ENCODE measurements at places on chromosomes 1 and 21.

DNA sequence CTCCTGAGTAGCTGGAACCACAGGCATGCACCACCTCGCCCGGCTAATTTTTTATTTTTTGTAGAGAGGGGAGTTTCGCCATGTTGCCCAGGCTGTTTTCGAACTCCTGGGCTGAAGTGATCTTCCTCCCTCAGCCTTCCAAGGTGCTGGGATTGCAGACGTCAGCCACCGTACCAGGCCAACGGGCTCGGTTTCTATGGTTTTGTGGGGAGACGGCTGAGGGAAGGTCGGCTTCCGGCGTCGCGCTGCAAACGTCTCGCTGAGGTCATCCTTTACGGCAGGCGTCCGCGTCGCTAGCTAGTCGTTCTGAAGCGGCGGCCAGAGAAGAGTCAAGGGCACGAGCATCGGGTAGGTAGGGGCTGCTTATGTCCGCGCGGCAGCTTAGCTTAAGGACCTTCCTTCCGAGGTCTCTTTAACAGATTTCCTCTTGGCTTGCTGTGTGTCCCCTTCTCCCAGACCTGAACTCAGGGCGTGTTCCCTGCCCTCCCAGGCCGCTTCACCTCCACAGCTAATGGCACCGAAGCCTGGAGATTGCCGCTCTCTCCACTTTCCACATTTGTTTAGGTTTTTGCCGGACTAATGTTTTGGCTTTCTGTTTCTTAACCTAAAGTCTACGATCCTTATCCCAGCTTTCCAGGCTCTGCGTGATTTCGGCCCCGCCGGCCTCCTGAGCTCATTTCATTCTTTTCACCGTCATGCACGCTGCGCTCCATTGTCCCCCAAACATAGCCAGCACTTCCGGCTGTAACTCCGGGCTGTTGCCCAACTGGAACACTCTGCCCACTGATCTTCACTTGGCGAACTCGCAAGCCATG is at the start of gene NDUFS5:
Gene NDUFS5, plus strand, starts transcription at position 300 of the 815 bp plus-strand sequence. CDS start 2,375 bp downstream, outside the sequence.
- DNase-seq: peak; percentile 92

DNA sequence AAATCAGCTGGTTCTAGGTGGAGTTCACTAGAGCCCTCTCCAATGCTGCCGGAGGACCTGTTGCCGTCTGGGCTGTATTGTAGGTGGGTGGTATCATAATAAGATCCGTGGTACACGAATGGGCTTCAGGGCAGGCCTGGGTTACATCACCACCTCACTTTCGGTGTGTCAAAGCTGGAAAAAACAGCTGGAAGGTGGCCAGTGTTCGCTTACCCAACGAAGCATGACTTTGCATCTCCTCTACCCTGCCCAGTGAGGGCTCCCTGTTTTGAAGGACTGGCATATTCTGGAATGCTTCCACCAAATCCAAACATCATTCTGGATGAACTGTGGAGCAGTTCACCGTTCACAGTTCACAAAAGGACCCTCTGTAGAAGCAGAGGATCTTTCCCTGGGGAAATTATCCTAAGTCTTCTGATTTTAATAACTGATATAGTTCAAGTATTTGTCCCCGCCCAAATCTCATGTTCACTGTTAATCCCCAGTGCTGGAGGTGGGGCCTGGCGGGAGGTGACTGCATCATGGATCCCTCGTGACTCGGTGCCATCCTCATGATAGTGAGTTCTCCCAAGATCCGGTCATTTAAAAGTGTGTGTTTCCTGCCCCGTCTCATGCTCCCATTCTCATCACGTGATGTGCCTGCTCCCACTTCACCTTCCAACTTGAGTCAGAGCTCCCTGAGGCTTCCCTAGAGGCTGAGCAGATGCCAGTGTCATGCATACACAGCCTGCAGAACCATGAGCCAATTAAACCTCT is 429.0 kb downstream of the KIF26B start:
- no peak for DNase-seq

- no peak for DNase-seq
These were observed 73.9 kb downstream of the ODF2L start for GRCh38 chr1:86322241-86322640.

DNA sequence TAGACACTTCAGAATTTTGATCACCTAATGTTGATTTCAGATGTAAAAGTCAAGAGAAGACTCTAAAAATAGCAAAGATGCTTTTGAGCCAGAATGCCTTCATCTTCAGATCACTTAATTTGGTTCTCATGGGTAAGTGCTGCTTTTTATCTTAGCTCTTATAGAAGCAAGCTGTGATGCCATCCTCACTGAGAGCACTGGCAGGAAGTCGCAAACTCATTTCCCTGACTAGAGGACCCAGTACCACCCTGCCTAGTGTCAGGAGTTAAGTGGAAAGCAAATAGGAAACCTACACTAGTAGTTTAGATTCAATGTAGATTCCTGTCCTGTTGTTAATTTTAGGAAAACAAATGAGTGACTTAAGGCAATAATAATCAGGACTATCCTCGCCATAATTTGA is 12.1 kb downstream of the IFNAR2 start:
- DNase-seq: no peak

DNA sequence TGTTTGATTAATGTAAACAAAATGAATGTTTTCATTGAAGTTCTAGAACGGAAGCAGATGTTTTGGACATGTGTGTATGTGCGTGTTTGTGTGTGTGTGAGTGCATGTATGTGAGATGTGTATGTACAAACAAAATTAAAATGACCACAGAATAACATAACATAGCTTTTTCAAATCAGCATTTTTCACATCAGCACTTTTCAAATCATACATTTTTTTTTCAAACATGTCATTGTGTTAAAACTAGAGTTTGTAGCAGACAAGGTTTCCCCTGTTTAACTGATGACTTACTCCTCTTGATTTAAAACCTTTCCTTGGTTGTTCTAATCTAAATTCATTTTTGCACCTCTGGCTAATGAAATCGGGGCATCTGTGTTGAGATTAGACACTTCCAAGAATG is 35.6 kb upstream of the ZNHIT6 start:
- no peak for DNase-seq

DNA sequence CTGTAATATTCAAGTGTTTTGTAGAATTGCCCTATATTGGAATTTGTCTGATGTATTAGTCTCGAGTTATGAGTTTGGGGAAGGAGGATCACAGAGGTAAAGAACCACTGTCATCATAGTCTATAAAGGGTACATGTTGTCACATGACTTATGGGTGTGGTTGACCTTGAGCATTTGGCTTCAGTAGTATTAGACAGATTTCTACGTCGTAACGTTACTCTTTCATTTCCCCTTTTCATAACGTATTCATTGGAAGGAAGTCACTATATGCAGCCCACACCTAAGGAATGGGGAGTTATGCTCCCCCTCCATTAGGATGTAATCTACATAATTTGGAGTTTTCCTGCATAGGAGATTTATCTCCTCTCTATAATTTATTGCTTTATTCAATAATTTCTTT is 110.1 kb upstream of the VAV3 start:
- no peak for DNase-seq

DNA sequence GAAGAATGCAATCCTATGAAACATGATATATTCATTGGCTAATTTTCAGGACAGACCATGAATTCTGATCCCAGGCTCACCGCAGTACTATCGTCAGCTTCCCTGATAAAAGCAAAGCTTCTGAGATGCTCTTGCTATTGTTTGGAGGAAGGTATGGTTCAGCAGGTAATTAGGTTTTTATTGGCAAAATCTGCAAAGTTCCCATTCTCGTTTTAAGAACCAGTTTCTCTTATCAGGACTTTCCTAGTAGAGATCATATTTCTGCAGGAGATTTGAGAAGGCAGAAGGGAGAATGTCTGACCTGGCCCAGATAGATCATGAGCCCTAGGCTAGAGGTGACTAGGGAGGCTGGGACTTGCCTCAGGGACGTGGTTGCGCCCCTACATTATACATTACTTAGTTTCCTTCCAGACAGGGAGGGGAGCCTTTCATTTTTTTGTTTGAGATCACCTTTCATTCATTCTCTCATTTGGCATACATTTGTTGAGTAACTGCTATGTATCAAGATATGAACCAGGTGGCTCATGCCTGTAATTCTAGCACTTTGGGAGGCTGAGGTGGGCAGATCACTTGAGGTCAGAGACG is 108.8 kb downstream of the NRIP1 start:
- no peak for DNase-seq

- peak; percentile 86 for DNase-seq
These were observed at the start of gene NAV1 for GRCh38 chr1:201538612-201539551. Gene NAV1 (plus strand): TSS chr1:201539127. CDS start chr1:201622885, 83,758 bp downstream.

- no peak for DNase-seq
These were observed 15.6 kb downstream of the SSX2IP start for GRCh38 chr1:84674705-84675104.

DNA sequence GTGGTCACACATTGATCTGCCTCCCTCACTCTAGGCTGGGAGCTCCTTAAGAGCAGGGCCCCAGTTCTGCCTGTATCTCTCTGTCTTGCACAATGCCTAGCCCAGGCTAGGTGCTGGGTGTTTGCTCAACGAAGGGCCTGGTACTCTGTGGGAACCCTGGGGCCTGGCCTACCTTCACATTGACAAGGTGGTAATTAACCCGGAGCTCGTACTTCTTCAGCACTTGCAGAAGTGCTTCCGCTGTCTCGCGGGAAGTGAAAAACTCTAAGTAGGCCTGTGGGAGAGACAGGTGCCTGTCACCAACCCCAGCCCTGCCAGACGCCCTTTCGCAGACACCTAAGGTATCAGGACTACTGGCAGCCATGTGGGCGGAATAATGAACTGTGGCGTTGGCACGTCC is 13.7 kb downstream of the MTHFR start:
- DNase-seq: no peak

DNA sequence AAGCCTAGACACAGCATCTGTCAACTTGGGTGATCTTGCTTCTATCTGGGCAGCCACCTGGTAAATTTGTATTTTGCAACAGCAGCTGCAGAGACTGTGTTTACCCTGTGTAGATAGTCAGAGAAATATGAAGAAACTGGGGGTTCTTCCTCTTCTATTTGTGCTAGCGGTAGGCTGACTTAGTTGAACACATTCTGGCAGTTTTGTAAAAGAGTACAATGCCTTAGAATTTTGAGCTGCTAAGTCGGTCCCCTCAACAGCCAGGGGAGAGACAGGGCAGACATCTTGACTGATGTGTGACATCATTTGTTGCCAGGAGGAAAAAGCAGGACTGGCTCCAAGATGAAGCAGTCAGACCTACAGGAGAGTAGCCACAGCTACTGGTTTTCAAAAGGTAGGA is 53.7 kb downstream of the KCNJ6 start:
- DNase-seq: peak; percentile 65

DNA sequence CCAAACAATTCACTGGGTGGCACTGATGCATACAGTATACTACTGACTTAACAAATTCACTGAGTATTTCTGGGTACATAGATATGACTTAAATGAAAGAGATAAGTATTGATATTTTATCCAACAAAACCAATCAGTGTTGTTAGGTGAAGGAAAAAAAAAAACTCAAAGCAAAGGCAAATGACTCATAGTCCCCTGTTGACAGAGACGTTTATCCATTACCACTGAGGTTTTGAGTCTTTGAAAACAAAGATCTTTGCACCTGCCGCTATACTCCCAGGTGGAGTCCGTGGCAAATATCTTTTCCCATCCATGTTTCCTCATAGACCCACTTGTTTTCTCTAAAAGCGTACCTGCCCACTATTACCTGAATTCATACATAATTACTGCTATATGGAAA is 18.4 kb downstream of the DYNLT5 start:
- no peak for DNase-seq

- DNase-seq: no peak
These were observed 13.3 kb downstream of the APCS start for GRCh38 chr1:159600894-159601293.

- peak; percentile 78 for DNase-seq
These were observed 113.0 kb downstream of the OSBPL9 start for GRCh38 chr1:51729824-51730301.

GRCh38 chr1:198162091-198162767 is 5.4 kb downstream of the NEK7 start:
- DNase-seq: no peak

- DNase-seq: peak; percentile 88
These were observed 495 bp upstream of the NTRK1 start for GRCh38 chr1:156860113-156860627.

All from neural progenitor cell (in vitro differentiated cells).